GDM1 (cell line): ENCODE measurements at places on chromosomes 6 and 20.

- DNase-seq = peak; percentile 36
Observed at GRCh38 chr20:4894981-4895381, 106.3 kb downstream of the SLC23A2 start.

DNA sequence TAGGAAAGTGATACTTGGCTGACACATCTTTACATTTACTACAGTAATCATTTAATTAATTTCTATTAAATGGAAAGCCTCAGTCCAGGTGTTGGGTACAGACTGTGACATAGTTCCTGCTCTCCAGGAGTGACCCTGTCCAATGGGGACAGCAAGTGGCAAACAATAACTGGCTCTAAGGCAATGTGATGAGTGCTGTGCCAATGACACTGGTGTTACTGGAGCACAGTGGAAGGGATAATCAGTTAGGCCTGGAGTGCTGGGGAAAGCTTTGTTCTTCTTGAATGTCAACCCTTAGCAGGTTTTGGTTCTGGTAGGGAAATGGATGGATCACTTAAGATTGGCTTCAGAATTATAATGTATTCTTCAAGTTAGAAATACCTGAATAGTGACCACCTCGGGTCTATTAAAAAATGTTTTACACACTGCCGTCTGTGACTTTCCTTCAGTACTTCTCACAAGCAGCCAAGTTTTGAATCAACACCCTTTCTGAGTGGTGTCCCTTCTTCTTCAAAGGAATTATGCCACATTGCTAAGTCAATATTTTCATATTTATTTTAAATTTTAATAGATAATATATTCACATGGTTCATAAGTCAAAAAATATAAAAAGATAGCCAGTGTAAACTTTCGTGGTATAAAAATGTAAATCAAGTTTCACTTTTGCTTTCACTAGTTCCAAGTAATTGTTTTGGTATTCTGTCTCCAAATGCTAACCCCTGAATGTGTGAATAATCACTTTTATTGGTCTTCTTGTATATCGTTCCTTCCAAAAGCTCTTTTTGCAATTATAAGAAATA lies 9.6 kb downstream of the CMTR1 start:
- DNase-seq = no peak

DNA sequence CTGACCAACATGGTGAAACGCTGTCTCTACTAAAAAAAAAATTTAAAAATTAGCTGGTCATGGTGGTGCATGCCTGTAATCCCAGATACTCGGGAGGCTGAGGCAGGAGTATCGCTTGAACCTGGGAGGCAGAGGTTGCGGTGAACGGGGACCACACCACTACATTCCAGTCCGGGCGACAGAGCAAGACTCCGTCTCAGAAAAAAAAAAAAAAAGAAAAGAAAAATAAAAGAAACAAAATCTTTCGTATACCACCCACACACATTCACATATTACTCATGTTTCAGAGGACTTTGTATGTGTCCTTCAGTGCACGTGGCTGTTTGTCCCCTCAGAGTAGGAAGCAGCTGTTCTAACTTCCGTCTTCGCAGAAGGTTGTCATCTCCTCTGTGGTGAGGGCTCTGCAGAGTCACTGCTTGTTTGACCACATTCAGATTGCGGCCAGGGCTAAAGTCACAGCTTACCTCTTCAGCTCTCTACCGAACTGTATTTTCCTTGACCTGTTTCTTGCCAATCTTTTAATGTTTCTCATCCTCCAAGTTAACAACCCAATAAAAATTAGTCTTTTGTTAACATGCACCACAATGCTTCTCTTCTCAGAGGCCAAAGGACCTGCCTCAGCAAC lies 36.6 kb upstream of the HIVEP1 start:
- peak; percentile 87 for DNase-seq

DNA sequence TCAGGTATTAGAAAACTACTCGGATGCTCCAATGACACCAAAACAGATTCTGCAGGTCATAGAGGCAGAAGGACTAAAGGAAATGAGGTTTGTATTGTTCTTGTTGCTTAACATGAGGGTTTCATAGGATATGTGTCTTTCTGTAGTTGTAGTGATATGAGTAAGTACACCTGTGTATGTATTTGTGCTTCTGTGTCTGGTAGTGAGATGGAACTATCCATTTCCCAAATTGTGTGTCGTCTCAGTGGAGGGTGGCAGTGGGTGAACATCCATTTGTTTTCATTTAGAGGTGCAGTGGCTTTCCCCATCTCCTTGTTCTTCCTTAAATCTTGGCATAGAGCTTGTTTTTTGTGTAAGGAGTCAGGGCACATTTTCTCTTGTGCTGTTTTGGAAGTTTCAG lies 8.2 kb downstream of the ASXL1 start:
- no peak for DNase-seq

DNA sequence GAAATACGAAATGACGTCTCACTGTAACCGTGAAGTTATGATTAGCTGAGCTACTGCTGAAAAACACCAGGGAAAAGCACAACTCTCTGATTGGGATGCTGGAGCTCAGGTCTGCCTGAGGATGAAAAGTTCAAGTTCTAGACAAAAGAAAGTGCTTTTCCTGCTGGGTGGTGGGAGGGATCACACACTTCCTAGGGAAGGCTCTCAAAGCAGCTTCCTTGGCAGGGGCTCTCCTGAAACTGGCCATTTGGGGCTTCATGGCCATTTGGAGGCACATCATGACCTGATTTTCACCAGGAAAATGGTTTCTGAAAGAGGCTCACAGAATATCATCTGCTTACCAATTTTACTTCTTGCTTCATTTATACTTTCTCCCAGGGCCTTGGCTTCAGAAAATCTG lies 97.1 kb upstream of the KCNK16 start:
- no peak for DNase-seq

- DNase-seq = no peak
Observed at GRCh38 chr6:119256978-119257462, 92.5 kb downstream of the MAN1A1 start.

DNA sequence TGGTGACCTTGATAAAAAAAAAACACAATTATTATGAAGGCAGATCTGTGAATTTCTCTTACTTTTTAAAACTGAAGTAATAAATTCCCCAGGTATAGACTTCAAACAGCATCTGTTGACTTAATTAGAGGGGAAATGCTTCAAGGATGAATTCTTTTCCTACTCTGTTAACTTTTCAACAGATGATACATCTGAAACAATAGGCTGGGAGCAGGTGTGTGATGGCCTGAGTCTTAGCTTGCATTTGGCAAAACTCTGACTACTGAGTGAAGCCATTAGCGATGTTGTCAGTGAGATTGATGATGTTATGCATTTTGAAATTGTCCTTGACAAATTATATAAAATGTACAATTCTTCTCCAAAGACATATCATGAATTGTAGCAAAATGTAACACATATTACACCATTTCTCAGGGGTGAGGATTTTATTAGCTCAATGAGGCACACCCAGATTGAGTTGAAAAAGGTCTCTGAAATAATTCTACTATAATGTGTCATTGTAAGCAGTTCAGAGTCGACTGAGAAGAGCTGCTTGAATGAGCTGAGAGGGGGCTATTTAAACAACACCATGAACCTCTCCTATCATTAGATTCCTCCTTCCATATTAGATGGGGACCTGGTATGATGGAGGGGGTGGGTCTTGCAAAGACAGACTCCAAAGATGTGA lies 39.6 kb upstream of the OGFRL1 start:
- no peak for DNase-seq

DNA sequence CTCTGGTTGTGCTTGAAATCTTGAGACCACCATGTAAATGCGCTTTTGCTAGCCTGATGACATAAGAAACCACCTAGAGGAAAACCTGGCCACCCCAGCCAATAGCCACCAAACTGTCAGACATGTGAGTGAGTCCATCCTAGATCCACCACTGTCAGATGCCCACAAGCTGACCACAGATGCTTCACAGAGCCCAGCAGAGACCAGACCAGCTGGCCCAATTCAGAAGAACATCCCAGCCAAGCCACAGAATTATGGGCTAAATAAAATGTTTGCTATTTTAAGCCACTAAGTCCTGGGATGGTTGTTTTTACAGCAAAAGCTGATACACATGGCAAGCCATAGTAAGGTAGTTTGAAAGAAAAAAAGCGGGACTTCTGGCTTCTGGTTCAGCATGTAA lies 425.3 kb downstream of the KIF16B start:
- no peak for DNase-seq

DNA sequence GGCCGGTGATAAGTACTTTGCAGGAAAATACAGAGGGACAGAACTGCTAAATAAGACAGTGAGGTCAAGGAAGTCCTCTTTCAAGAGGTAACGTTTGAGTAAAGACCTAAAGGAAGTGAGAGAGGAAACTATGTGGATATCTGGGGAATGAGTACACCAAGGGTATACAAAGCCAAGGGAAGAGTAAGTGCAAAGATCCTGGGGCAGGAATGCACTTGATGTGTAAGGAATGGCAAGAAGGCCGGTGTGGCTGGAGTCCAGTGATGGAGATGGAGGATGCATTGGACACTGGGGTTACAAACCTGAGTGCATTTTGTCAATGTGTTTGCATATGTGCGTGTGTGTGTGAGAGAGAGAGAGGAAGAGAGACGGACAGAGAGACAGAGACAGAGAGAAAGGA lies 32.1 kb upstream of the TGM2 start:
- no peak for DNase-seq

DNA sequence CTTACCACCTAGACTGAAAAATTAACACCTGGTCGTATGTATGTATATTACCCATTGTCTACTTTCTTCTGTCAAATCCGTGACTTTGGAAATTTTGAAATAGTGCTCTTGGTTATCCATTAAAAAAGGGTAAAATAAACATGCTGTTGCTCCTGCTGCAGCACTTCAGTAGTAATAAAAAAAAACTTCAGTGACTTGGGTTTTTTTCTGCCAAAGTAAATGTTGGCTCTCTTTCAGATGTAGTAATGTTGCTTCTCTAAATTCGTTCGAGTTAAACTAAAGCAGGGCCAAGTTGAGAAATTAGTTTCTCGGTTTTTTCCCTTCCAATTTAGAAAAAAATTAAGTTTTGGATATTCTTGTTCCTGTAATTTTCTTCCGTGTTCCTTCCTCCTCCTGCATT lies 34.2 kb downstream of the JARID2 start:
- no peak for DNase-seq

DNA sequence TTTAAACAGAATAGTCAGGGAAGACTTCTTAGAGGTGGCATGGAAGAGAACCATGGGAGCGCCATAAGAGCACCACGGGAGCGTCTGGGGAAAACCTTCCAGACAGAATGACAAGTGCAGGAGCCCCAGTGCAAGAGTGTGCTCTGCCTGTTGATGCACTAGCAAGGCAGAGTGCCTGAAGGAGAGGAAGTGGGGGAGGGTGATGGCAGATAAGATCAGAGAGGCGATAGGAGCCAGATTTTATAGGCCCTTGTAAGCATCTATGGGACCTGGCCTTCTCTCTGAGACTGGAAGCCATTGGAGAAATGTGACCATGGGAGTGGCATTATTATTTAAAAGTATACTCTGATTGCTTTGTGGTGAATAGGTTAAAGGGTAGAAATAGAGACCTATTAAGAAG lies 13.1 kb downstream of the FUCA2 start:
- no peak for DNase-seq

DNA sequence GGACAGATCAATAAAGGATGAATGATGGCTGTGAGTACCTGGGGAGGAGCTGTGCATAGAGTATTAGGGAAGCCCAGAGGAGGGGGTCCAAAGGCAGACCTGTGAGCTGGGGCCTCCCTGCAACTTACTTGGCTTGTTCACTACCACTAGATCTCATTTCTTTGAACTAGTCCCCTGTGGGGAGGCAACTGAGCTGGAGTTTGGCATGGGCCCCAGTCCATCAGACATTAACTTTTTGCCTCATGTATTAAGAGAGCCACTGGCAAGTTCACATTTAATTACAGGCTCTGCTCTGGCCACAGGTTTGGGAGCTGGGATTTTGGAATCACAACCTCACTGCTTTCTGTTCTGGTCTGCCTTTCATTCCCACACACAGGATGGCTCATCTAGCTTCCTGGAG lies 254.1 kb downstream of the PRL start:
- no peak for DNase-seq

DNA sequence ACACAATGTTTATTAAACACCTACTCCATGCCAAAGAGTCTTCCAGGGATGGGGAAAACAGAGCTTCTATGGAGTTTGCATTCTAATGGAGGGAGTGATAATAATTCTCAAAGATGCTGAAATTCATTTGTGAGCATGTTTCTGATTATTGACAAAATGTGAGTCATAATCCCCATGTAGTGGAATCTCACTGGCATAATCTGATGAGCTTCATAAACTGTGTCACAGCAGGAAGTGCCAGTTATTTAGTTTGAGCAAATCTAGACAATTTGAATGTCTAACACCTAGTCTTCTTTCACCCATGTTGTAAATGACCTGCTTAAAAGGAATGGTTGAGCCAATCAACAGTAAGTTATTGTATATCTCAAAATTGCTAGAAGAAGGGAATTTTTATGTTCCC lies 95.1 kb downstream of the KCNQ5 start:
- DNase-seq = no peak

DNA sequence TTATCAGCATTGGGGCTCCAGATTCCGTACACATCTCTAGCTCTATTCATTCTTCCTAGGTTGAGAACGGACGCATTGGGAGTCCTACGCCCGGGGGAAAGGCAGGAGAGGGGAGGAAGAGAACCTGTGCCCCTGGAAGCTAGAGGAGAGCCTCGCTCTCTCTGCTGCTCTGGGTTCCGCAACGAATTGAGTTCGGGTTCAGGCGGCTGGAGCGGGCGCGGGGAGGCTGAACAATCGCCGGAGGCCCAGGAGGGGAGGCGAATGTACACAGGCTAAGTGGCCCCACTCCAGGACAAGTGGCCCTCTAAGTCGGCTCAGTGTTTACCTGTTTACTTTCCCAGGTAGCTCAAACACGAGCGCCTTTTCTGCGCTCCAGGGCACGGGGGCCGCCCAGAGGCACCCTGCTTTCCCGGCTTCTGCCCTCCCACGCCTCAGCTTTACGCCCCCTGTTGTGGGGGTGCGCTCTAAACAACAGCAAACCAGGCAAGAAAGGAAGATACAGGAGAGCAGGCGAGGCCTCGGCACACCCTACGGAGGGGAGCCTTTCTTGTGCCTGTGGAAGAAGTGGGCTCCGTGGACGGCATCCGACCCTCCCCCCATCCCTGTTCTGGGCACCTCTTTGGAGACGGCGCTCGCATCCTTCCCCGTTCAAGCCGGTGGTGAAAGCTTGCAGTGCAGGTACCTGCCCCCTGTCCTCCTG lies 4.6 kb upstream of the NKX2-2 start:
- no peak for DNase-seq
